ENCODE measurements at places on chromosomes 1 and 21. TPM values are rescaled to one million over a fixed set of nuclear protein-coding genes. Genes with fewer than 3 reads are reported as not detected.

- no peak for DNase-seq
Observed at GRCh38 chr1:89708751-89709375, 75.9 kb downstream of the LRRC8C start.

GRCh38 chr1:189550498-189550897 is 927.2 kb downstream of the BRINP3 start:
- DNase-seq, result no peak

DNA sequence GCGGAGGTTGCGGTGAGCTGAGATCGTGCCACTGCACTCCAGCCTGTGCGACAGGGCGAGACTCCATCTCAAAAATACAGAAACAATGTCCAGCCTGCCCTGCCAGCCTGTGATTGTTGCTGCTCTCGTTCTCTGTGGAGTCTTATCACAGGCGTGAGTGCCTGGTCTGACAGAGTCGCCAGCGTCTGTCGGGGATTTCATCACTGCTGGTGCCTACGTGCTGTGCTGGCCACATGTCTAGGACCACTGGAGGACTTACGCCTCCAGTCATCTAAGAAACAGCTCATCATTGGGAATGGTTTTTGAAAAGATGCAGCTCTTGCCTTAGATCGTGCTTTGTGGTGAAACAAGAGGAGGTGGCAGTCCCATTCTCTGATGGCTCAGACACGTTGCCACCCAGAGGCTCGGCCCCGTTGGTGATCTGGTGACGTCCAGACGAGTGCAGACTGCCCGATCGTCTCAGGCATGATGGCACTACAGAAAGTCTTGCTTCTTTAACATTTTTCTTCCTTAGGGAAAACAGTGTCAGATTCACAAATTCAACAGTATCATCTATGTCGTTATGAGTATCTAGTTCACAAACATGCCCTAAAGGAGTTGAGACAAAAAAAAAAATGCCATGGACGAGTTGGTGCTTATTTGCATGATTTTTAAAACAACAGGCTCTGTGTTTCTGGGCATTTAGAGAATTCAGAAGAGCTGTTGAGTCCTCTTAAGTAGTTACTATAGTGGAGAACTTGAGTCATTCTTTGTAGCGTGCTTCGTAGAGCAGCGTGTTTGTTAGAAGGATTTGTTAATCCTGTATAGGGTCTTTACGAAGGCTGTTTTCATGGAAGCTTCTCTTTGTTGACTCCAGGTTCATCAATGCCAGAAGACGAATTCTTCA is 47.5 kb downstream of the CBS start:
- DNase-seq, result no peak

KRTAP12-2 gene
- not detected for total RNA-seq

GRCh38 chr1:226882631-226883409 is 12.4 kb downstream of the PSEN2 start:
- DNase-seq, result no peak

All from type B pancreatic cell (in vitro differentiated cells).